ENCODE measurements at places on chromosomes 4 and X.
A peak's percentile ranks its signal among the peaks of the same experiment; 100 is the strongest.

GRCh38 chr4:74531963-74532794, 87.2 kb downstream of the AREG start:
- peaks cover 4% of the 10 kb centered on the region for H3K27me3 ChIP-seq
- no peaks in the 10 kb centered on the region for H3K36me3 ChIP-seq
- peak; percentile 10 for DNase-seq
- no peaks in the 10 kb centered on the region for H3K4me1 ChIP-seq
- no peak overlapping the region for H3K4me3 ChIP-seq

DNA sequence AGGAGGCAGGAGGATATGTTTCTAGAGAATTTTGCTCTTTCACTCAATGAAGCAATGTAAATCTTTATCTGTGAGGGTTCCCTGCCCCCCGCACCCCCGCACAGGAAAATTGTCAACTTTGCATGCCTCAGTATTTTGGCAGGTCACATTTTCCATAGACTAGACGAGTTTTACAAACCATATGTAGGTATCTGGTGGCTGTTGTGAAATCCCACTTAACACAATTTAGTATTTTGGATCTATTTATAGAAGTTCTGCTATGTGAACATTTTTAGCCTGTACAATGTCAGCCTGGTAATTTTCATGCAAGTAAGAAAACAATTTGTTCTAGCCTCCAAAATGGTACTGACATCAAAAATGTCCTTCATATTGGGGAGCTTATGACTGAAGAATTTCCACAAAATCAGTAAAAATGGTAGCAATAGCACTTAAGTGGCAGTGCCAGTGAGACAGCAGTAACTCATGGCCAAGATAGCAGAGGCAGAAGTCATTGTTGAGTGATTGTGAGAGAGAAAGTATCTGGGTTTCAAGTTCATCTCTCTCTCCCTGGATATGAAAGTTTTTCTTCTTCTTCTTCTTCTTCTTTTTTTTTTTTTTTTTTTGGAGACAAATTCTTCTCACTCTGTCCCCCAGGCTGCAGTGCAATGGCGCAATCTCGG, 12.4 kb upstream of the FRYL start:
- no peak overlapping the region for H3K27ac ChIP-seq
- H3K27me3 ChIP-seq = peaks cover 4% of the 10 kb centered on the region
- H3K4me3 ChIP-seq = no peak overlapping the region
- no peak for DNase-seq

- H3K4me3 ChIP-seq = no peak overlapping the region
- DNase-seq = no peak
- H3K27me3 ChIP-seq = no peaks in the 10 kb centered on the region
- no peaks in the 10 kb centered on the region for H3K36me3 ChIP-seq
- H3K27ac ChIP-seq = no peak overlapping the region
These were observed 1183.0 kb downstream of the TECRL start for GRCh38 chr4:63226229-63226628.

- H3K4me3 ChIP-seq = no peak overlapping the region
- H3K36me3 ChIP-seq = no peaks in the 10 kb centered on the region
- peaks cover 10% of the 10 kb centered on the region for H3K27me3 ChIP-seq
These were observed 38.6 kb upstream of the SORCS2 start for GRCh38 chr4:7153711-7154110.

GRCh38 chr4:41561244-41561643, 23.3 kb downstream of the LIMCH1 start:
- H3K4me1 ChIP-seq = no peaks in the 10 kb centered on the region
- H3K36me3 ChIP-seq = no peaks in the 10 kb centered on the region
- DNase-seq = no peak
- H3K27ac ChIP-seq = no peak overlapping the region
- peaks cover 3% of the 10 kb centered on the region for H3K27me3 ChIP-seq

DNA sequence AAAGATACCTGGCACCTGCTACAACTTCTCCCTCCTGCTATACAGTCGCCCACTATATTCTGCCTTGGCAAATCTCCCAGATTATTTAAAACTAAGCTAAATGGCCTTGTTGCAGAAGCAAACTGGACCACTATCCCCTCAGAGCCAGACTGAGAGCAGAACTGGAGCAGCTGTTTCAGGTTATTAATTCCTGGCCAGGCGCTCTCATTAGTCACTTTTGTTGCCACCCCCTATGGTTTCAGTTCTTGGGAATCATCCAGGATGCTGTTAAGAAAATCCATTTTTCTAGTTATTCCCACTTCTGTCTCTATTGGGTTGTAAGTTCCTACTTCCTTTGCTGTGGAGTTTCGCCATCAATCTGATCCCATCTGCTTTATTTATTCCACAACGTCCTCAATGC, 30.1 kb downstream of the ADGRA3 start:
- no peaks in the 10 kb centered on the region for H3K36me3 ChIP-seq
- peaks cover 8% of the 10 kb centered on the region for H3K4me1 ChIP-seq
- DNase-seq = no peak
- no peaks in the 10 kb centered on the region for H3K27me3 ChIP-seq
- no peak overlapping the region for H3K4me3 ChIP-seq

DNA sequence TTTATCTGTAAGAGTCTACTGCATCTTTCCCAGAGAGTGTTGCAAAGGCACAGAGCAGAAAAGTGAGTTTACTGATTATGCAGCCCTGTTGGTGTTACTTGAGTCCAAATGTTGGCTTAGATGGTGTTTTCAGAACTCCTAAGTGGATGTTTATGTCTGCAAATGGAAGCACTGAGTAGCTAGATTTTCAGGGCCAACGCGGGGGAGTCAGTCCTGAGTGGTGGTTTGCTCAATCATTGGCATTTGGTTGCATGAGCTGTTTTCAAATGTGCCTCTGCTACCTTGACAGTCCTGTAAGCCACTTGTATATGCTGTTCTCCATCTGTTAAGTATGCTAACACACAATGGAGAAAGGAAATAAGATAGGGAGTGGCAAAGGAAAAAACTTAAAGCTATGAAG, 45.4 kb downstream of the MAMLD1 start:
- peaks cover 43% of the 10 kb centered on the region for H3K4me1 ChIP-seq
- DNase-seq = no peak
- no peak overlapping the region for H3K27ac ChIP-seq
- peaks cover 3% of the 10 kb centered on the region for H3K27me3 ChIP-seq
- no peaks in the 10 kb centered on the region for H3K36me3 ChIP-seq

DNA sequence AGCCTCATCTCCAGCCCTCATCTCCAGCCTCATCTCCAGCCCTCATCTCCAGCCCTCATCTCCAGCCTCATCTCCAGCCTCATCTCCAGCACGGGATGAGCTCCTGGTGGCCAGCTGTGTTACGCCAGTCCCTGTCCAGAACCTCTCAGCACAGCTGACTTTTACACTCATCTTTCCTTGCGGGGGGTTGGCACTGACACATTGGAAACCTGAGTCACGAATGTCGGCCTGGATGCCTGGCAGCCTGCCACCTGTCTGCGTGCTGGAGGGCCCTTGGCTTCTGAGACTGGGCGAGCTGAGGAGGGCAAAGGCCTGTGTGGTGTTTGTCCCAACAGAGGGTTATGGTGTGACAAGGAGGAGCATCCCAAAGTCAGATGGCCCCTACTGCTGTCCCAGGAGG, 66.1 kb upstream of the HGFAC start:
- DNase-seq = no peak
- H3K36me3 ChIP-seq = peaks cover 6% of the 10 kb centered on the region
- peaks cover 20% of the 10 kb centered on the region for H3K27me3 ChIP-seq
- no peak overlapping the region for H3K4me3 ChIP-seq
- H3K27ac ChIP-seq = no peak overlapping the region
- H3K4me1 ChIP-seq = peaks cover 26% of the 10 kb centered on the region

GRCh38 chr4:159052315-159052714, 50.6 kb upstream of the RAPGEF2 start:
- no peaks in the 10 kb centered on the region for H3K36me3 ChIP-seq
- no peak overlapping the region for H3K27ac ChIP-seq
- no peak overlapping the region for H3K4me3 ChIP-seq
- DNase-seq = no peak

DNA sequence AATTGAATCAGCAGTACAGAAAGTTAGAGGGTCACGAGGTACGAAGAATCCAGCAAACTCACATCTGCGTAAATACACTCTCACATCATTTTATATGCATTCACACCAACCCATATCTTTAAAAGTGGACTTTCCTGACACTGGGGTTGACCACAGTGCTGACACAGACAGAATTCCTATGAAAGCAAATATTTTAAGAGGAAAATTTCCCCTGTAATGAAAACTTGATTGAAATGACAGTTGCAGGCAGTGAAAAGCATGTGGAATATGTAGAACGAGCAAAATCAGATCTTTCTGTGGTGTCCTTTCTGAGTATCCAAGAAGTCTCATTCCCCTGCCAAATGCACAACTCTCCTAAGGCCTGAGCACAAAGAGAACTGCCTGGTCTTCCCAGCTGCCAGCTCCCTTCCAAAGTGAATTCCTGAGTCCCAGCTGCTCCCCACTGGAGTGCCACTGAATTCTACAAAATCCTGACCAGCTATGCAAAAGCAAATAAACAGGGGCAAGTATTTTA, 50.5 kb upstream of the FAM9C start:
- DNase-seq = no peak
- H3K27ac ChIP-seq = peak overlapping the region; percentile 54
- H3K36me3 ChIP-seq = peaks cover 8% of the 10 kb centered on the region
- peaks cover 80% of the 10 kb centered on the region for H3K4me1 ChIP-seq
- no peaks in the 10 kb centered on the region for H3K27me3 ChIP-seq

DNA sequence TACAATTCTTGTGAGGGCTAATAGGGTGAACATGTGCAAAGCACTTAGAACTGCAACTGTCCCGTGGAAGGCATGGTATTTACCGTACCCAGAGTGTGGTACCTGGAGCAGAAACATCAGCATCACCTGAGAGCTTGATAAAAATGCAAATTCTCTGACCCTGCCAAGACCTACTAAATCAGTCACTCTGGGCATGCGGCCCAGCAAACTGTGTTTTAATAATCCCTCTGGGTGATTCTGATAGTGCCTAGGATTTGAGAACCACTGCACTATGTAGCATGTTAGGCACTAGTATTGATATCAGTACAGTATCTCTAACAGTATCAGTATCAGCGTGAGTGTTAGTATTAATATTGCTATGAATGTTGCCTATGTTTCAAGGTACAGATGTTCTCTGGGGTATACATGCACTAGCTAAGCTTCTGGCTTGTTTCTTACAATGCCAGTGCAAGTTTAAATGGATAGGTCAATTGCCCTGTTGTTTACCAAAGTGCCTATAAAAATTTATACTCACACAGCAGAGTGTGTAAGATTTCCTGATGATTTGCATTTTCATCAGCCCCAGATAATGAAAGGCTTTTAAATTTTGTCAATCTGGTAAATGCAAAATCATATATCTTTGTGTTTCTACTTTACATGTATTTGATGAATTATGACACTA, 354.0 kb downstream of the HS3ST1 start:
- DNase-seq = no peak
- no peaks in the 10 kb centered on the region for H3K4me1 ChIP-seq
- H3K27ac ChIP-seq = no peak overlapping the region
- H3K27me3 ChIP-seq = no peaks in the 10 kb centered on the region

DNA sequence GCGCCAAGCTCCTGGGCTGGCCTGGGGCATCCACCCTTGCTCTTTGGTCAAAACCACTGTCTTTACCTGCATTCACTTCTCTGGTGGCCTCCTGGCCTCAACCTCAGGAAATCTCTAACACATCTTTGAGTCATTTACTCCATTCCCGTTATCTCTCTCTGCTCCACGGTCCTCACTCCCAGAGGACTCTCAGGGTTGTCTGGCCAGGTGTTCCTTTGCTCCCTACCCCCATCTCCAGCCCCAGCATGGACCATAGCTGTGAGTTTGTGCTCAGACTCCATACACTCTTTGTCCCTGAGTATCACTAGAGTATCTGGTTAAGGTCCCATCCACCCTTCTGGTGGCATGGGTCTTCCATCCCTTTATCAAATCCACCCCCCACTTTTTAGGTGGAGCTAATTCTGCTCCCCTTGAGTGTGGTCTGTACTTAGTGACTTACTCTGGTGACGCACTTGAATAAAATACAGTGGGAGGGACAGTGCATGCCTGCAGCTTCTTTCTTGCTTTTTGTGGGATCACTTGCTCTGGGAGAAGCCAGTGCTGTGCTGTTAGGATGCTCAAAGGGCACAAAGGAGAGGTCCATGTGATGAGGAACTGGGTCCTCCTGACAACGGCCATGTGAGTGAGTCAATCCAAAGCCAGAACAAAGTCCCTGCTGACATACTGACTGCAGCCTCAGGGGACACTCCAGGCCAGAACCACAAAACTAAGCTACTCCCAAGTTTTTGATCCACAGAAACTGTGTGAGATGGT, 44.3 kb downstream of the IGFBP7 start:
- H3K4me1 ChIP-seq = no peaks in the 10 kb centered on the region
- DNase-seq = no peak
- H3K27ac ChIP-seq = no peak overlapping the region
- H3K36me3 ChIP-seq = no peaks in the 10 kb centered on the region
- peaks cover 5% of the 10 kb centered on the region for H3K27me3 ChIP-seq
- no peak overlapping the region for H3K4me3 ChIP-seq

All from activated CD4-positive, alpha-beta T cell treated with anti-CD3 and anti-CD28 coated beads, Interleukin-2, amount 10 ng/mL, durations not matched to agents 7 days and 5 days (primary cell).